Activated CD8-positive, alpha-beta memory T cell treated with anti-CD3 and anti-CD28 coated beads for 24 hours (primary cell): ENCODE measurements at places on chromosomes 13 and 19.

DNA sequence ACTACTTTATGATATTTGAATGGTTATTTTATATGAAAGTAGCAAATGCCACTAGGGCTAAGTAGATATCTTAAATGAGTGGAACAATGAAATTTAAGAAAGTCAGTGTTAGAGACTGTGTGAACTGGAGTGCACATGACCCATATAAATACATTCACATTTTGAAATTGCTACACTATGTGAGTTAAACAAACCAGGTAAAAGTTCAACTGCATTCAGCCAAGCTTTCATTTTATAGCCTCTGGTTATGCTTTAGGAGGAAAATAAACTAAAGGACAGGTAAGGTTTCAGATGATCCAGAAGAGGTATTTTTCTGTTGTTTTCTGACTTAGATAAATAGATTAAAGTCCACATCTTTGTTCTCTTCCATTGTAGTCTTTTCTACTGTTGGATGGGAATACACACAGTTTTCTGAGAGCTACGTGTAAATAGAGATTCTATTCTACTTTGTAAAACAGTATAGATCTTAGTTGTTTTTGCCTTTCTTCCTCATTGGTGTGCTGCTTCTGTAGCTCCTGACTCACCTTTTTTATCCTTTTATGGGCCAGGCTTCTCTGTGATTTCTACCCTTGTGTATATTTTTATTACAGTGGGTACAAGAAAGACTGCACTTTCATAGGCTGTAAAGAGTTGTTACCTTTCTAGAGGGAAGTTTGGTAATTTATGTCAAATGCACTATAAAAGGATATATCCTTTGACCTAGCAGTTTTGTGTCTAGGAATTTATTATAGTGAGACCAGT is 54.6 kb upstream of the KCTD4 start:
- no peak for DNase-seq

GRCh38 chr19:1132552-1133383 is 29.0 kb downstream of the GPX4 start:
- DNase-seq = no peak

- no peak for DNase-seq
These were observed 3.0 kb upstream of the IGFL1 start for GRCh38 chr19:46226438-46226973.

DNA sequence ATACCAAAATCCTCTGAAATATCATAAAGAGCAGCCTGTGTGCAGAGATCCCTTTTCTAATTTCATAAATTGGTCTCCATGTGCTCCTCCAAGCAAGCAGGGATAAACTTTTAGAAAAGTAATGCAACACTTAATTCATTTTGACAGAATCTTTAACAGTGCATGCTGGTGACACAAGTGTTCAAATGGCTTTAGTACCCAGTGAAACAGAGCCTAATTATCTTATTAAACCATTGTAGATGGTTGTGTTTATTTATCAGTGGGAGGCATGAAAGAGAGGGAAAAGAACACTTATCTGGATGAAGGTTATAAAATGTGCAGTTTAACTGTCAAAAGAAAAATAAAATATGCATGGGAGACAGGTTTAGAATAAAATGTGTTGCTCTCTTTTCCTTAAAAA is 945.0 kb upstream of the PCDH20 start:
- DNase-seq = no peak

DNA sequence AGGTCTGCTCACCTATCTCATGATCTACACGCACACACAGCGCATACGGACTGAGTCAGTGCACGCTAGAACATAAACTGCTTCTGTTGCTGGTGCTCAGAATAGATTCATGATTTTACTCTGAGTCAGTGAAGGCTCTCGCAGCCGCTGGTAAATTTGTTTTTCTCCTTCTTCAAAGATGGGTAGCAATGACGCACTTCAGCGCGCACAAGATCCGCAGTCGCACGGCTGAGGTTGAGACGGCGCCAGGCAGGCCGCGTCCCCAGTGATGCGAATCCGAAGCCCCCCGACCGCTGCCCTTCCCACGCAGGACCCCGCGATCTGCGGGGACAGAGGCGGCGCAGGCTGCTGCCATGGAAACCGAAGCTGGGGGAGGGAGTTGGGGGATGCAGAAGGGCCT is 103.7 kb upstream of the USP29 start:
- DNase-seq = no peak

GRCh38 chr13:103078158-103078557 is 11.9 kb upstream of the SLC10A2 start:
- no peak for DNase-seq

- no peak for DNase-seq
These were observed 10.3 kb upstream of the CACNG7 start for GRCh38 chr19:53898636-53899341.

DNA sequence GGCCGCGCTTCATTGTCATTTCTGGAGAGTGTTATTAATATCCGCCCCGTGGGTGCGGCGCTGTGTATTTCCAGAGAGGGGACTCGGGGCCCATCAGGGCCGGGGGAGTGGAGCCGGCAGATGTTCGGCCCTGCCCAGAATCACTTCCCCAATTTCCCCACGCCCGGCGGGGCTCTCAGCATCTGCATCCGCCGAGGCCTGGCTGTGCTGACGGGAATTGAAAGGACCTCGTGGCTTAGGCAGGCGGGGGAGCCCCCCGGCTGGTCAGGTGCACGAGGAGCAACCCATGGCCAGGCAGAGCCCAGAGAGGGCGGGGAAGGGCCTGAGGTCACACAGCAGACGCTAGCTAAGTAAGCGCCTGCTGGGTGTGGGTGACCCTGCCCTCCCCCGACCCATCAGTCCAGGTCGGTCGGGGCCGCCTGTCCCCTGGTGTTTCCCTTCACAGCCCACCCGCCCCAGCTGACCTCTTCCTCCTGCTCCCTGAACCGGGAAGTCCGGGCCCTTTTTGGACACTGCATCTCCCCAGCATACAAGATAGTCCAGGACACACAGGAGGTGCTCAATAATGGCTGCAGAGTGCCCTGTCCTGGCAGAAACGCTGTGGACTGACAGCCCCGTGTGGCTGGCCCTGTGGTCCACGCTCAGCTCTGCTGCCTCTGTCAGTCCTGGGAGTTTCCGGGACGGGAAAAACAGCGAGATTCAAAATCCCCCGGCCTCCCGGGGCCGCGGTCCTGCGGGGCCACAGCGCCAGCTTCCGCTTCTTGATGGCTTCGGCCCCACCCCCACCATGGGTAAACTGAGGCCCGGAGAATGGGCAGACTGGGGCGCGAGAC is 22.1 kb downstream of the ARID3A start:
- no peak for DNase-seq

- DNase-seq = peak; percentile 67
These were observed 1.3 kb downstream of the TRIP10 start for GRCh38 chr19:6740589-6741343.

DNA sequence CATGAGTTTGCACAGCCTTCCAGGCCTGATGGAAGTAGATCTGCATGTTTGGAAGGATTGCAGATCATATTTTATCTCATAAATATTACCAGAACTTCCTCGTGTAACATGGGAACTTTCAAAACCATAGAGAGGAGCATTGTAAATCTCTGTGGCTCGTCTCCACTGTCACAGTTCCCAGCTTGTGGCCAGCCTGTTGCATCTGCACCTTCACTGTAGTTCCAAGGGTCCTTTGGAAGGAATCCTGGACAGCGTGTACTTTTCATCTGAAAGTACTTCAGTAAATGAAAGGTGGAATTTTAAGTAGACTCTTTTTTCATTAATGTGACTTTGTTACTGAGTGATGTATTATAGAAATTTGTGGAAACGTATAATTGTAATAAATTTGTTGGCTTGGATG is 105.4 kb downstream of the ATP11A start:
- DNase-seq = no peak

DNA sequence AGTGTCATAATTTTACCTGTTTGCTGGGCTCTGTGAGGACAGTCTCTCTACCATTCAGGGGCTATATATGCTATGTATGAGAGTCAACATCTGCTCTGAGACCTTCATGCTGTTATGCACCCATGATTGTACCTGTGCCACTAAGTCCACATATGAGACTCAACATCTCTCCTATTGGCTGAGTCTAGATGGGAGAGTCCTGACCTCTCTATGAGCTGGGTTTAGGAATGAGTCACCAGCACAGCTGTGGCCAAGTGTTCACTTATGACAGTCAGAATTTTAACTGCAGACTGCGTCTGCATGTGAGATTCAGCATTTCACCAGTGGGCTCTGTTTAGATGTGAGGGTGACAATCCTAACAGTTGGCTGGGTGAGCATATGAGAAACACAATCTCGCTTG is 49.5 kb downstream of the ZNF729 start:
- DNase-seq = no peak

DNA sequence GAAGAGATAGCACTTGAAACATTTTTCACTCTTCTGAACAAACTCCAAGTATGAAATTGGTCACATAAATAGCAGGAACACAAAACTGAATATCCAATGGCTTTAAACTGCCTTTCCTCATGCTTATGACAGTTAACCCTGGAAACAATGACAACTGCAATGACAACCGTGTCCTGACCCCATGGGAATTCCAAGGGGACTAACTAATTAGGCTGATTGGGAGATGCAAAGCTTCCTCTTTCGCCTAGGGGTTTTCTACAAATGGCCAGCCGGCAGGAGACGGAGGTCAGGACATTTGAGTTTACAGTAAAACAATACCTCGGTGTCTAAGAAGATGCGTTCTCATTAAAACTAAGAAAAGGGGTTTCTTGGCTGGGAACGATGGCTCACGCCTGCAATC is 53.0 kb upstream of the URAD start:
- no peak for DNase-seq

- no peak for DNase-seq
These were observed 12.6 kb upstream of the CSNK1A1L start for GRCh38 chr13:37118016-37118415.

GRCh38 chr19:38569368-38569983 is 48.3 kb downstream of the MAP4K1 start:
- no peak for DNase-seq

GRCh38 chr13:48278806-48279205 is 24.7 kb upstream of the RB1 start:
- DNase-seq = no peak

- peak; percentile 77 for DNase-seq
These were observed 61.3 kb downstream of the CELF5 start for GRCh38 chr19:3285647-3286176.

- peak; percentile 91 for DNase-seq
These were observed 44.0 kb downstream of the ZNF823 start for GRCh38 chr19:11694533-11695439.

- no peak for DNase-seq
These were observed 29.4 kb upstream of the ZNF507 start for GRCh38 chr19:32316034-32316433.

- peak; percentile 88 for DNase-seq
These were observed 19.0 kb upstream of the GPI start for GRCh38 chr19:34345947-34346351.

- no peak for DNase-seq
These were observed 3.0 kb downstream of the KLK5 start for GRCh38 chr19:50949861-50950260.

DNA sequence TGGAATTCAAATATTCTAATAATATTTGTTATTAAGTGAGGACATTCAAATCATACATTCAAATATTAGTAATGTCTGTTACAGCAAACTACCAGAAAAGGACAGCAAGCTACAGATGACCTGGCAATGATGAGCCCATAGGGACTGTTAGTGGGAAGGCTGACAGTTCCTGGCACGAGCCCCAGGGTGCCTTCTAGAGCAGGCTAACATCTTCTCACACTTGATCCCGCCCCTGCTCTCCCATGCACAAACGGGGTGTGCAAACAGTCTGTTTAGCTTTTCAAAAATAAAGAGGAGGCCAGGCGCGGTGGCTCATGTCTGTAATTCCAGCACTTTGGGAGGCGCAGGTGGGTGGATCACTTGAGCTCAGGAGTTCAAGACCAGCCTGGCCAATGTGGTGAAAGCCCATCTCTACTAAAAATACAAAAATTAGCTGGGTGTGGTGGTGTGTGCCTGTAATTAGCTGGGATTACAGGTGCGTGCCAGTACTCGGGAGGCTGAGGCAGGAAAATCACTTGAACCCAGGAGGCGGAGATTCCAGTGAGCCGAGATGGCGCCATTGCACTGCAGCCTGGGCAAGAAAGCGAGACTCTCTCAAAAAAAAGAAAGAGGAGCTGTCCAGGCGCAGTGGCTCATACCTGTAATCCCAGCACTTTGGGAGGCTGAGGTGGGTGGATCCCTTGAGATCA is 9.6 kb upstream of the GARRE1 start:
- no peak for DNase-seq

GRCh38 chr19:44696939-44697669 is 1.8 kb upstream of the CEACAM16 start:
- no peak for DNase-seq

DNA sequence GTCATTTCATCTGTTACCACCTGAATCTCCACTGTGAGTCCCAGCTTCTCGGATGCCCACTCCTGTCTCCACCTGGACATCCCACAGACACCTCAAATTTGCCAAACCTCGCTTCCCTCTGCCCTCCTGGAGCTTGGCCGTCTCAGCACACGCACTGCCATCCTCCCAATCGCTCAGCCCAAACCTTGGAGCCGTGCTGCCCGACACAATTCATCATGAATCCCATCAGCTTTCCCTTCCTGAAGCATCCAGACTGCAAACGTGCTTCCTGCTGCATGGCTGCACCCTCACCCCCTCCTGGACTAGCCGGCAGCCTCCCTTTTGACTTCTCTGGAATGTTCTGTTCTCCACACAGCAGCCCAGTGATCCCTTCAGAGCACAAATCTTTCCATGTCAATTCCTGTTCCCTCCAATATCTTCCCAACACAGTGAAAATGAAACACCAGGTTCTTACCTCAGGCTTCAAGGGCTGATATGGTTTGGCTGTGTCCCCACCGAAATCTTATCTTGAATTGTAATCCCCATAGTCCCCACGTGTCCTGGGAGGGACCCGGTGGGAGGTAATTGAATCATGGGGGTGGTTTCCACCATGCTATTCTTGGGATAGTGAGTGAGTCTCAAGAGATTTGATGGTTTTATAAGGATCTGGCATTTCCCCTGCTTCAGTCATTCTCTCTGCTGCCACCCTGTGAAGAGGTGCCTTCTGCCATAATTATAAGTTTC is 1.1 kb upstream of the PROZ start:
- DNase-seq = peak; percentile 40

DNA sequence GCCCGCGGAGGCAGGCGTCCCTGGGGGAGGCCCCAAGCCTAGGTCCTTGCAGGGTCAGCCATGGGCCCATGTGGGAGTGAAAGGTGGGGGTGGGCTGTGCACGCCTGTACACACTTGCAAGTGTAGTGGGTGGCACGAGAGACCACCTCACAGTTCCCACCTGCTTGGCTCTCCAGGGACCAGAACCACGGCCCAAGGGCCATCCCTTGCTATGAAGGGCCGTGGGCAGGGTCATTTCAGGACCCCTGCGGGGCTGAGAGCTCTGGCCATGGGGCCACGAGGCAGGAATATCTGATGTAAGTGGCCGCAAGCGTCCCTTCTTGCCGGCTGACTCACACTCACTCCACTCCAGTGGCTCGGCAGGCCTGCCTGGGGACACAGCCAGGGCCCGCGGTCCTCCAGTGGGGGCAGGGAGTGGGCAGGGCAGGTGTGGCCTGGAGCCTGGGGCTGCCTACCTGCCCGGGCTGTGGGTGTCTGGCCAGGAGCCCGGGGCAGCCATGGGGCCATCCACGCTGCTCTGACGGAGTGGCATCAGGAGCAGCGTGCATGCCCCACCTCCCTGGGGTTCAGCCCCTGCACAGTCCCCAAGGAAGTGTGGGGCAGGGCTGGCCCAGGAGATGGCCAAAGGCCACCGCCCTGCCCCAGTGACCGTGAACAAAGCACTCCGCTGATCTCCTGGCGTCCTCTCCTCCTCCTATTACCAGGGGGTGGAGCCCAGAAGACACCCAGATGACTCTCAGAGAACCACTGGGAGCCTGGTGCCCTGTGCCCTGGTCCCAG is 8.6 kb upstream of the MKNK2 start:
- DNase-seq = no peak
